ENCODE measurements at places on chromosomes 12 and 14.
A peak's percentile ranks its signal among the peaks of the same experiment; 100 is the strongest.

DNA sequence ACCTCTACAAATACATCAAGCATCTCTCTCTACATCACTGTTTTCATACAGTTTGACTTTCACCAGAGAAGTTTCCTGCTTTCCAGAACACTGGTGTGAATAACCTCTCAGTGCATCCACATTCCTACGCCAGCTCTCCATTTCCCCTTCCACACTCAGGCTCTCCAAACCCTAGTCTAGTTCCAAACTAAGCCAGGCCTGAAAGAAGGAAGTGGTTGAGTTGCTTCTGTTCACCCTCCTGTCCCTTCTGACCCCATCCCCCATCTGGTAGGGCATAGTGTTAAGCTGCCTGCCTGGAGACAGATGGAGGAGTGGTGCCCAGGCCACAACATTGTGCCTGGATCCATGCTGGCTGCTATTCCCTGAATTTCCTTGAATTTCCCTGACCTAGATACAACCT is 132.4 kb downstream of the GPR65 start:
- no peak for DNase-seq

DNA sequence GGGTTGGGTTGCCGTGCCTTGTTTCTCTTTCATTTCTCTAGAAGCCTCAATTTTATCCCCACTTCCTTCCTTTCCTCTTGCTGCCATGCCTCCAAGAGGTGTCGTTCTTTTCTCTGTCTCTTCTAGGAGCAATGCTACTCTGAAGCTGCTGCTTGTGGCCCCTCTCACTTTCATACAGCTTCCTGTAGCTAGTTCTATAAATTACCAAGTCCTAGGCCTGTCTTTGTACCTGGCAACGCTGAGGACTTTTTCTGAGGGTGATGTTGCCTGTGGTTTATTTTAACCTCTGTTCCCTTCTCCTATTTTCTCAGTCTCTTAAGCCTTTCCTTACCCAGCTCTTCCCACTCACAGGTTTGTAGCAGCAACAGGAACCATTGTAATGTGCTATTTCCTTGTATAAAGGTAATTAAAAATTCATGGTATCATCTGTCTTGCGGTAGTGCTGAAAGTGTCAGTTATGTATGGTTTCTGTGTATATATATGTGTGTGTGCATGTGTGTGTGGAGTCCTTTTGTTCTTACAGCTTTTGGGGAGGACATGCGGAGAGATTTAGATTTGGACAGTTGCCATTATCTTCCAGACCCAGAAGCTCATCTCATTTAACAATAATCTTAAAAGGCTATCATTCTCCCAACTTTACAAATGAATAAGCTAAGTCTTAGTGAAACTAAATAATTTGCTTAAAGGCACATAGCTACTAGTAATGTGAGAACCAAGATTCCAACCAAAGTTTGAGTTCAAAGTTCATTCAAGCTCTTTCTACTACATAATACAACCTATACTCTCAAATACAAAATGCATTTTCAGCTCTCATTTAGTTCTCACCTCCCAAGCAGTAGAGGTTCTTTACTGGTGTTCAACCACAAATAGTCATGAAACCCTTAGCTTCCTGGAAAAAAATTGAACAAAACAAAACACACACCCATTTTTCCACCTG is 43.8 kb downstream of the DDHD1 start:
- DNase-seq: peak; percentile 67

- no peak for DNase-seq
Observed at GRCh38 chr12:49803693-49804450, 24.3 kb downstream of the NCKAP5L start.

DNA sequence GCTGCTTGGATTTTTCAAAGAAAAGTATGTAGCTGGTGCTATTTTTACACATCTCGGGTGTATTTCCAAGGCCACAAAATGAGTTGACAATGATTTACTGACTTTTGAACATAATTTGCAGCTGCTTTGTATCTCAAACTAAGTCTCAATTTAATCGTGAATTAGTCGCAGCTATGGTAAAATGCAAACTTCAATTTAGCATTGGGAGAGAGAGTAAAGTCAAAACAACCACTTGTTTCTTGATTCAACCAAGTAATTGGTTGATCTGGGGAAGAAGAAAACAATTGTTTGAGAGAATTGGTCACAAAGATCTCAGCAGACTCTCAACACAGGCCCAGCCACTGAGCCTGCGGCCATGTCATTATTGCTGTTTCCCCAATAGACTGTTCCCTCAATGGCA is 75.0 kb upstream of the DYRK2 start:
- DNase-seq: no peak

GRCh38 chr12:103715494-103715893 is 125.5 kb downstream of the NT5DC3 start:
- DNase-seq: no peak

GRCh38 chr12:57110104-57111030 is 795 bp downstream of the STAT6 start:
- DNase-seq: peak; percentile 81

DNA sequence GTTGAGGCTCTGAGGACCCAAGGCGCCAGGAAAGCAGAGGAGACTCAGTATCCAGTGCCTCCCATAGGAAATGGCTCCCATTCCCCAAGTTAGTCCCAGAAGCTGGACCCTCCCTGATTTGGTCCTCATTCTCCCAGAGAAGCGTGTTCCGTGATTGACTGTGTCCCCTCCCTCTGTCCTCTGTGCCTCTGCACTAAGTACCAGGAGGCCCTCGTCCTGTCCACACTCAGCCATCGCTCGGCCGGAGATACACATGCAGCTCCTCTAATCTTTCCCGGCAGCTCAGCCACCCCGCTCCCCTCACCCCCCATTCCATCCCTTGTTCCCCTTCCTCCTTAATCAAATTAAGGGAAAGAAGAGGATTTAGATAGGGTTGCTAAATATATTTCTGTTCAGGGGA is 28.3 kb upstream of the ATP2A2 start:
- no peak for DNase-seq

DNA sequence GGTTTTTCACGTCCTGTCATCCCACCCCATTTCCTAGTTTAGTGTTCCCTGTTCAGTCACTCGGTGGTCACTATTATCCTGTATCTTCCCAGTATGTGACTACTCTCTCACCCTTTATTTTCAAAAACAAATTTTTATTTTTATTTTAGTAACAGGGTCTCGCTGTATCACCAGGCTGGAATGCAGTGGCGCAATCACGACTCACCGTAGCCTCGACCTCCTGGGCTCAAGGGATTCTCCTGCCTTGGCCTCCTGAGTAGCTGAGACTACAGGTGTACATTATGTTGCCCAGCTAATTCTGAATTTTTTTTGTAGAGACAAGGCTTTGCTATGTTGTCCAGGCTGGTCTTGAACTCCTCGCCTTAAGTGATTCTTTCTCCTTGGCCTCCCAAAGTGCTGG is 20.1 kb upstream of the PRICKLE1 start:
- DNase-seq: no peak

DNA sequence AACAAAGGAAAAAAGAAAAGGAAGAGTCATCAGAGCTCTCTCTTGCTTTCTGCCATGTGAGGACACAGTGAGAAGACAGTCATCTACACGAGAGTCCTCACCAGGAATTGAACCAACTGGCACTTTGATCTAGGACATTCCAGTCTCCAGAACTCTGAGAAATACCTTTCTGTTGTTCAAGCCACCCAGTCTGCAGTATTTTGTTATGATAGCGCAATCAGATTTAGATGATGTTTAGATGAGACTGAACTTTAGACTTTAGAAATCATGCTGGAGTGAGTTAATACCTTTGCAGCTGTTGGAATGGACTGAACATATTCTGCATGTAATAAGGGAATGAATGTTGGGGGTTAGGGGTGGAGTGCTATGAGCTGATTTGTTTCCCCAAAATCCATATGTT is 28.1 kb upstream of the RAB21 start:
- no peak for DNase-seq

DNA sequence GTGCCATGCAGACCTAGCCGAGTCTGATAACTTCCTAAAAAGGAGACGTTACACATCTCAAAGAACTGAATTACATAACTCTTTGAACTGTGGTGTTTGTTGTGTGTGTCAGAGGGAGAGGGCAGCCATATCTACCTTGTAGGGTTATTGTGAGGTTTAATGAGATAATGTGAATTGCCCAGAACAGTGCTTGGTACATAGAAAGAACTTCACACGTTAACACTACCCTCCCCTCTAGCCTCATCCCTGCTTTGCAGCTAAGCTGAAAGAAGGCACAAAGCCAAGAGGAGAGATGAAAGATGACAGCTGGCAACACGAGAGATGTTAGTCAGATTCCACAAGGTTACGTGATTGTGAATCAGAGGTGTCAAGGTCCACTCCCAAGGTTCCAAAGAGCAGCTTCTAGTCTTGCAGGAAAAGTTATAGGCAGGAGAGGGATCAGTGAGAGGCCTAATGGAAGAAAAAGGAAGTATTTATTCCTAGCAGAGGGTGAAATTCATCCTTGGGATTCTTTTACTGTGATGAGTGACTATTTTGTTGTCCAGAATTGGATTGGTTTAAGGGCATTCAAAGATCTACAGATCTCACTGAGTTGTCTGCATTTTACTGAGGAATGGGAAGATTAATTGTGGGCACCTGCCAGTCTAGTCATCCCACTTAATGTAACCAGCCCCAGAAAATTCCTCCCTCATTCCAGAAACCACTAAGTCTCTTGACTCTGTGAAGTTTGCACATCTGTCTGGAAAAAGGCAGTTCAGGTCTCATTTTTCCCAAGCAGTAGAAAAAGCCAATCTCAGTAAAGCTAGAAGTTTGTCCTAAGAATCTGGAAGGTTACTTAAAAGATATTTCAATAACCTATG is 25.9 kb upstream of the WNK1 start:
- no peak for DNase-seq

GRCh38 chr12:76680940-76681339 is 83.0 kb upstream of the ZDHHC17 start:
- DNase-seq: no peak

DNA sequence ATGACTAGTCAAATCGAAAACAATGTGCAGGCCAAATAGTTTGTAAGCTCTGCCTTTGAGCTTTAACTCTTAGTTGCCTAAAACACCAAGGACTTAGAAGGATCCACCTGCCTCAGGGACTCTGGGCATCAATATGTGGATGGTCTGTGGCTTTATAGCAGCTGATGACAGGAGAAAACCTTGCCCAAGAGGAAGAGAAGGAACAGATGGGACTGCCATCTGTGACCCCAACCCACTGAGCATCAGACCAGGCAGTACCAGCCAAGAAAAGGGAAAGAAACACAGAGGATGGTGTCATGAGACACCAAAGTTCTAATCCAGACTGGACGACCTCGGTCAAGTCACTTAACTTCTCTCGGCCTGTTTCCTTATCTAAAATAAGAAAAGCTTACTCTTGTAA is 12.7 kb downstream of the TGFB3 start:
- DNase-seq: no peak

DNA sequence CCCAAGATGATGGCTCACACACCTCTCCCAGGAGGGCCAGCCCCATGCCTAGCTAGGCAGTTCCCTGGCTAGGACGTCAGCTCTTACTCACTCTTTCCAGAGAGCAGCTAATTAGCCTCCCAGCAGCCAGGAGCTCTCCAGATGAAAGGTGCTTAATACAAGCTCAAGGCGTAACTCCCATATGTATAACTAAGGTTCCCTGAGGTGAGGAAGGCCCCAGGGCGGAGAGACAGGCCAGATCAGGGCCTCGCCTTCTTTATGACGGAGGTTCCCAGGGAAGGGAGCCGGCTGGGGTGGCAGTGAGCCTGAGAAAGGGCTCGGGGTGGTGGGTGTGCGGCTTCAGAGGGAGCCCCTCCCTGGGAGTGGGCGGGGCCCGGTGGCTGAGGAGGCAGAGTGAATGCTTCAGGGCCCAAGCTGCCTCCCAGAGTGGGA is 26.4 kb upstream of the ZFP36L1 start:
- no peak for DNase-seq

DNA sequence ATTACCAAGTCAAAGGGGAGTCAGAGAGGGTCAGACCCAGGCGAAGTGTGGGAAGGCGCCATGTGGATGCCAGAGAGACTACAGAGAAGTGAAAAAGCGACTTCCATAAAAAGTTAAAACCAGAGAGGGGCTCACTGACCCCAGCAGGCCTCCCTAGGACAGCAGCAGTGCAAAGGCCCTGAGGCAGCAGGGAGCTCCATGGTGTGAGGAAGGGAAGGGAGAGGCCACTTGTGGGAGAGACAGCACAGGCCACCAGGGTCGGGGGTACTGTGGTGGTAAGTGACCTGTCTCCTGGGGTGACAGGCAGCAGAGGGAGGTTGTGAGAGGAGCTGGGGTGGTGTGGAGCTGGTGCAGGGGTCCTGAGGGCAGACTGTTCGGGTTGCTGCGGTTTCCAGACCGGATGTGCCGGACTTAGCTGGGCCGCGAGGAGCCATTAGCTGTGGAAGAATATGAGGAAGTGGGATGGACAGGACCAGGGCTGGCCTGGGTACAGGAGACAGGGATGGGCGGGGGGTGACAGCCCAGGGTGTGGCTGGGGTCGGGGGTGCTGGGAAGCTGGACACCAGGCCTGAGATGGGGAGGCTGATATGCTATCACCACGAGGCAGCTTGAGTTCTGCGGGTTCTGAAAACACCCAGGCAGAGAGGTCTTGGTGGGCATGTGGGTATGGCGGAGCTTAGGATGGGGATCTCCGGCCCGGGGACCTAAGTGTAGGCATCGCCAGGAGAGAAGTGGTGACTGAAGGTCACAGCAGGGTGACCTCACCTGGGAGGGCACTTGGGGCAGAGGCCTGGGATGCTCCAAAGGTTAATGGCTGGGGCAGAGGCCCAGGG is 22.7 kb downstream of the SETD1B start:
- DNase-seq: no peak

GRCh38 chr12:4900327-4900726 is 9.4 kb upstream of the KCNA1 start:
- DNase-seq: no peak

GRCh38 chr12:6959805-6960592 is 8.8 kb downstream of the PTPN6 start:
- DNase-seq: no peak

- DNase-seq: no peak
Observed at GRCh38 chr14:34593740-34594375, 36.1 kb downstream of the SNX6 start.

GRCh38 chr12:72612171-72612570 is 340.0 kb downstream of the TRHDE start:
- no peak for DNase-seq

DNA sequence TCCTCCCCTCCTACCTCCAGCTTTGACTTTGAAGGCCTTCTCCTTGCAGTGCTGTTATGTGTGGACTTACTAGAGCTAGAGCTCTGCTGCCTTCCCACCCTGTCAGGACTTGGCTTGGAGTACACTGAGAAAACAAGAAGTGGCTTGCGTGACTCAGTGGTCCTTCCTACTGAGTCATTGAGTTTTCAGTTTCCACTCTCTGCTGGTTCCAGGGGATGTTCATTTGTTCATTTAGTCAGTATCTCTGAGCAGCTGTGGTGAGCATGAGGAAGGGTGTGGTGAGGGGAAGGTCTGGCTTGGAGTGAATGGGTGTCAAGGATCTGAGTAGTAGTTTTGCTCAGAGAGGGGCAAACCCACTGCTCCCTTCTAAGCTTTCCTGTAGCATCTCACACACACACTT is 17.2 kb upstream of the ELK3 start:
- peak; percentile 17 for DNase-seq

DNA sequence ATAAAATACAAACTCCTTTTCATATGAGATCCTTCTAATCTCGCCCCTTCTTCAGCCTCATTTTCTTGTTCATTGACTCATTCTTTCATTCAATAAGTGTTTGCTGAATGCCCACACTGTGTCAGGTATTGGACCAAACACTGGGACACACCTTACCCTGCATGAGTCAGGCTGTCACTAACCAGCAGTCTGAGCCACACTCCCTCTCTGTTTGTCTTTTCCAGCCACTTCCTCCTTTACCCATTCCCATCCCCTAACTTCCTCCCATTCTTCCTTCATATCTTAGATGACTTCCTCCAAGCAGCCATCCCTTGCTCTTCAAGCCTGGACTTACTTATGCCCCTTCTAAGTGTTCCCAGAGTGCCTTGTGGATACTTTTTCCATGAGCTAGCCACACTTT is 27.0 kb upstream of the HIF1A start:
- no peak for DNase-seq

All from GM06990 (cell line).